Testis (tissue), 5 donors: ENCODE measurements at places on chromosomes 5 and 9. TPM values are rescaled to one million over a fixed set of nuclear protein-coding genes. Genes with fewer than 3 reads are reported as not detected.
A peak's percentile ranks its signal among the peaks of the same experiment; 100 is the strongest.

Gene TIFAB
- total RNA-seq = 0.16 TPM

DNA sequence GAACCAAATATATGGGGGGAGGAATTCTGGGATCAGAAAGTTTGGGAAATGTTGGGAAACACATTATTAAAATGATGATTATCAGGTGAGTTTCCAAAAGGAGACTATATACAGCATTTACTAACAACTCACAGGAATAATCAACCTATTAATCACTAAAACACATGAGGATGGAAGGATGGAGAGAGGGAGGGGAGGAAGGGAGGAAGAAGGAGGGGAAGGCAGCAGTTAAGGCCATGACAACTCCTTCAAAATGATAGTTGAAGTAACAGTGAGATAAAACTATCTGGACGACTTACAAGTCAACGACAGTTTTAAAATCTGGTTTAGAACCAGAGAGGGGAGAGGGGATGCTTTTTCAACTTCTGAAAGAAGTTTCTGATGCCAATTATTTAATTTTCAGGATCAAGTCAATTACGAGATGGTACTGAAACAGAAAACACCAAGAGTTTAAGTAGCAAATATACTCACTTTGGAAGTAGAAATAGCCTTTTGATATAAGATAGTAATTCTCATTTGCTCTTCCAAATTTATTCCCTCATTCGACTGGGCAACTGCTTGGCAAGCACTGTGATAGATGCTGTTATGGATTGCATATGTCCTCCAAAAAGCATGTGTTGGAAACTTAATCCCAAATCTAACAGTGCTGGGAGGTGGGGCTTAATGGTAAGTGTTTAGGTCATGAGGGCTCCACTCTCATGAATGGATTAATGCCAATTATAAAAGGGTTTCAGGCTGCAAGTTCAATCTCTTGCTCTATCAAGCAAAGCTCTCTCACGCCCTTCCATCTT is 30.4 kb downstream of the FBXW11 start:
- H3K4me1 ChIP-seq = peaks cover 10% of the 10 kb centered on the region
- H3K27ac ChIP-seq = no peak overlapping the region
- H3K36me3 ChIP-seq = no peaks in the 10 kb centered on the region
- H3K4me3 ChIP-seq = no peak overlapping the region
- H3K27me3 ChIP-seq = no peaks in the 10 kb centered on the region

DNA sequence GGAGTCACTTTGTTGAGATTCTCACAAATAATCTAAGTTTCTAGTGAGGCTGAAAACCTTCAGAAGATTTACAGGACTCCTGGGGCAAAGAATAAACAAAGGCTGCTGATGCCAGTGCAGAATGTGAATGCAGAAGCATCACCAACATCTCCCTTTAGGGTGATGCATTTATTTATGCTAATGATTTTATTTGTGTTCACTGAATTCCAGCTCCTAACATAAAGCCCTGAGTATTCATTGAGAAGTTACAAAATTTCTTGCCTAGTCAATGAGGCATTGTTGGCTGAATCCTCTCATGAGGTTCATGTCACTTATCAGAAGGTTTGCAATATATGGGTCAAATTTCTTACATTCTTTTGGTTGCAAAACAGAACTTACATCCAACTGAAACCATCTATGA is 70.0 kb downstream of the GRIN3A start:
- H3K27me3 ChIP-seq = no peaks in the 10 kb centered on the region
- H3K27ac ChIP-seq = no peak overlapping the region
- DNase-seq = no peak
- peaks cover 3% of the 10 kb centered on the region for H3K4me1 ChIP-seq
- H3K36me3 ChIP-seq = no peaks in the 10 kb centered on the region

Gene DMRTA1
- total RNA-seq = 0.43 TPM

DNA sequence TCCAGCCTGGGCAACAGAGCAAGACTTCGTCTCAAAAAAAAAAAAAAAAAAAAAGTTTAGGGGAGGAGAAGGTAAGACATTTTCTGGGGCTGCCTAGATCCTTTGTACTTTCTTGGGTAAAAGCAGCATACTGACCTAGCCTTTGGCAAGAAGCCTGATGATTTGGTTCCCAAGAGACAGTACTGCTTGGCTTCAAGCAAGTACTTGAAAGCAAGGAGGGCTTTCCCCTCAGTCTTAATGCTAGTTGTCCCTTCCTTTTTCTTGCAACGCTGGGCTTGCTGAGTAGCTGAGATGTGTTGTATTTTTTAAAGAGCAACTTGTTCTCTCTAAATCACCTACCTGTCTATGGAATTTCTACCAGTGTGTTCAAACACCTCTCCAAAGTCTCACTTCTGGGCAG is 76.2 kb downstream of the INSYN2B start:
- H3K27ac ChIP-seq = no peak overlapping the region
- no peaks in the 10 kb centered on the region for H3K4me1 ChIP-seq
- peak; percentile 22 for DNase-seq
- no peaks in the 10 kb centered on the region for H3K27me3 ChIP-seq
- no peaks in the 10 kb centered on the region for H3K36me3 ChIP-seq

Gene PCDHA11
- 2.9 TPM for total RNA-seq

GRCh38 chr9:72997387-72997995 is 44.6 kb upstream of the ALDH1A1 start:
- H3K27ac ChIP-seq = no peak overlapping the region
- no peak overlapping the region for H3K4me3 ChIP-seq
- no peaks in the 10 kb centered on the region for H3K4me1 ChIP-seq
- no peaks in the 10 kb centered on the region for H3K36me3 ChIP-seq

GRCh38 chr5:146618434-146618833 is 102.4 kb upstream of the GPR151 start:
- DNase-seq = no peak
- no peaks in the 10 kb centered on the region for H3K36me3 ChIP-seq
- H3K4me1 ChIP-seq = no peaks in the 10 kb centered on the region
- no peak overlapping the region for H3K4me3 ChIP-seq
- no peak overlapping the region for H3K27ac ChIP-seq
